NCI-H524 (cell line): ENCODE measurements at places on chromosomes 13 and 19.
A peak's percentile ranks its signal among the peaks of the same experiment; 100 is the strongest.

DNA sequence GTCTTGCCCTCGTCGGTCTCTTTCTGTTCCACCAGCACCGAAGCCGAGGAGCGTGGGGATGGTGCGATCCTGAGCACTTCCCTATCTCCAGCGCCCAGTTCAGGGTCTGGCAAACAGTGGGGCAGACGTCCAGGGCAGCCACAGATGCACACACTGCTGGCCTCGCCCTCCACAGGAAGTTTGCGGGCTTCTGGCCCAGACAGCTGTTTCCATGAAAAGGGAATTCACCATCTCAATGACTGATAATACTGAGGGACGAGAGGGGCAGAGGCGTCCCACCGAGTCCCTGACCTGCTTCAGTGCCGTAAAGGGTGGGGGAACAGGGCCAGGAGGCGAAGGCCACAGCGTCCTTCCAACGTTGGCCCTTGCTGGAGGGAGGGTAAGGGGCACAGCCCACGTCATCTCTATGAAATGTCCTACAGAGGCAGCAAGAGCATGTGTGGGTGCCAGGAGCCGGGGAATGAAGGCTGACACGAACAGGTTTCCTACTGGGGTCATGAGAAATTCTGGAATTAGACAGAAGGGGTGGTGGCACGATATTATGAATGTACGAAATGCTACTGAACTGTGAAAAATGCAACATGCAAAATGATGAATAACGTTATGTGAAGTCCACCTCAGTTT, 19.5 kb downstream of the SHC2 start:
- DNase-seq, result no peak

GRCh38 chr19:18456974-18457373, 19.0 kb upstream of the ISYNA1 start:
- no peak for DNase-seq

GRCh38 chr19:50718255-50719118, 1.1 kb downstream of the SHANK1 start:
- no peak for DNase-seq

DNA sequence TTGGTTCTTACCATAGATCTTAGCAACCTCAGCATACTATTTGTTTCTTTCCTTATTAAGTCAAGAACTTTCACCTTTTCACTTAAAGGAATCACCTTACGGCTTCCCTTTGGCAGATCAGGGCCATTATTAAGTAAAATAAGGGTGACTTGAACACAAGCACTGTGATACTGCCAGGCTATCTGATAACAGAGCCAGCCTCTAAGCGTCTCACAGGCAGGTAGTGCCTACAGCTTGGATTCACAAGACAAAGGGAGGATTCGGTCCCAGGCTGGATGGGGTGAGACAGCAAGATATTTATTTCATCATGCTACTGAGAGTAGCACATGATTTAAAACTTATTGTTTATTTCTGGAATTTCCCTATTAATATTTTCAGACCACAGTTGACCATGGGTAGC, 218.6 kb downstream of the FOXO1 start:
- no peak for DNase-seq

GRCh38 chr19:55340784-55341147, 1.1 kb downstream of the KMT5C start:
- DNase-seq, result peak; percentile 54

GRCh38 chr13:35839806-35840205, 291.4 kb downstream of the DCLK1 start:
- DNase-seq, result no peak

DNA sequence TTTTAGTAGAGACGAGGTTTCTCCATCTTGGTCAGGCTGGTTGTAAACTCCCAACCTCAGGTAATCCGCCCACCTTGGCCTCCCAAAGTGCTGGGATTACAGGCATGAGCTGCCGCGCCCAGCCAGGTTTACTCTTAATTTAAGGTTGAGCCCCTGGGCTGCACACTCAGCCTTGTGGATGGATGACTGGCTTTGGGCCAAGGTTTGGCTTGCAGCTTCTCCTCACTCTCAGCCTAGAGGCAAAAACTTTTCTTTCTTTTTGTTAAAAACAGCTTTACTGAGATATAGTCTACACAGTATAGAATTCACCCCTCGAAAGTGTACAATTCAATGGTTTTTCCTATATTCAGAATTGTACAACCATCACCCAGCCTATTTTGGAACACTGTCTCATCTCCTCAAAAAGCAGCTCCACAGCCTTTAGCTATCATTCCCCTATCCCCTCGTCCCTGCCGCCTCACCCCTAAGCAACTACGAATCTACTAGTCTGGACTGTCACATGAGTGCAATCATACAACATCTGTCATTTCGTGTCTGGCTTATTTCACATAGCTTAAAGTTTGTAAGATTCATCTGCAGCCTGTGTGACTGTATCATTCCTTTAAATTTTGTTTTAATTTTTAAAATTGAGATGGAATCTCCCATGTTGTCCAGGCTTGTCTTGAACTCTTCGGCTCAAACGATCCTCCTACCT, 14.5 kb upstream of the TSPAN16 start:
- DNase-seq, result peak; percentile 46

- no peak for DNase-seq
Observed at GRCh38 chr13:52835071-52835839, 13.2 kb downstream of the PCDH8 start.

GRCh38 chr19:40355975-40356680, 7.6 kb downstream of the PLD3 start:
- DNase-seq, result no peak

DNA sequence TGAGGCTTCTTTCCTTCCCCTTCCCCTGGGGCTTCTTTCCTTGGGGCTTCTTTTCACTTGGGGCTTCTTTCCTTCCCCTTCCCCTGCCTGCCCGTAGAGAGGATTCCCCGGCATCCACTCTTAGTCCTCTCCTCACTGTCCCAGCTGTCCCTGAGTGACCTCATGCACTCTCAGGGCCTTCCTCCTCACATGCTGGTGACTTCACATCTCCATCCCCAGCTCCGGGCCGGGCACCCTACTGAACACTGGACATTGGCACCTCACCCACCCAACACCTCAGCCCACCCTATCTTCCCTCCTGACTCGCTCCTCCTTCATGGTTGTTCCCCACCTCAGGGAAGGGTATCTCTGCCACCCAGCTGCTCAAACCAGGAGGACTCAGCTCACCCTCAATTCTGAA, 130.6 kb downstream of the STARD13 start:
- DNase-seq, result no peak

GRCh38 chr19:1860042-1860775, 3.2 kb downstream of the KLF16 start:
- DNase-seq, result peak; percentile 78
